Caudate nucleus (tissue), 63 donors: ENCODE measurements at places on chromosomes 5 and 9.

GRCh38 chr9:4065054-4065453 lies 234.8 kb downstream of the GLIS3 start:
- no peak for DNase-seq

DNA sequence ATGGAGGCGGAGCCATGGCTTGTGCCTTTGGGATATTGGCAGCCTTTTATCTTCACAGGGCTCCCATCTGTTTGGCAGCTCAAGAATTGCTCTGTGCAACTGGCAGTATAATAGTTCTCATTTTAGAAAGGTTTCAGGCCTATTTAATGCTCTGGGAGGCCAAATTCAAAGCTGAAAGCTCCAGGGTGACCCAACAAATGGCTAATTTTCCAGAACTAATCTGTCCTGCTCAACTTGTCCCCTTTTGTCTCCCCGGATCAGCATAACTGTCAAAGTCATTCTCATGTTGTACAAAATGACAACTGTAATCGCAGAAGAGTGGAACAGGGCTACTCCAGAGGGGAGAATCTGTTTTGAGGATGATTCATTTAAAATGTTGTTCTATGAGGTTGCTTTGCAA lies 52.6 kb upstream of the CXCL14 start:
- no peak for DNase-seq

DNA sequence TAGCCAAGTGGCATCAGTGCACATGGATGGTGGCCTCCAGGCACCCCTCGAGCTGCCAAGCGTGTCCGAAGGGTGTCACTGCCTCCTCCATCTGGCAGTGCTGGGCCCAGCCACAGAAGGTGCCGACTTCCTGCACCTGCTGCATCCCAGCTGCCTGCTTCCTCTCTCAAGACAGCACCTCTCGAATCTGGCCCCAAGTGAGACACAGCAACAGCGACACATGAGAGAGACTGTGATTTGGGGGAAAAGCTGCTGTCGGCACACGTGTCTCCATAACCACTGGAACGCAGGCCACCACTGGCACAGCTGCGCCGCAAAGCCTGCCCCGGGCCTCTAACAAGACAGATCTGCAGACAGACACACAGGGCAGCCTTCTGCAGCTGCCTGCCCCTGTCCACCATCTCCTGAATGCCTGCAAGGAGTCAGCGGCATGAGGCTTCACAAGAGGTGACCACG lies 8.8 kb downstream of the CLPTM1L start:
- no peak for DNase-seq

DNA sequence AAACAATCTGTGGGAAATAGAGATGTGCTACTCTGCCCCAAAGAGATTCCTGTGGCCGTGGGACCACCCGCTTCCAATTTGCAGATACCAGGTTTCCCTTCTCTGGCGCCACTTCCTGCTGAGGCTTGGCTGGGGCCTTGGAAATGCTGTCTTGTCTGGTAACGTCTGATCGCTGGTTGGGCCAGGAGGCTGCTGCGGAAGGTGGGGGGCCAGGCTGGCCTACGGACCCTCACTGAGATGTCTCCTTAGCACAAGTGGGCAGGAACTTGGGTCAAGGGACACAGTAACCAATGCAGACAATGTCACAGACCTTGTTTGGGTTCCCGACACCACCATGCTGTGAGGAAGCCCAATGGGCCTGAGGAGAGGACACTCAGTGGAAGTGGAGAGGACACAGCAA lies 31.7 kb upstream of the IRX4 start:
- no peak for DNase-seq

GRCh38 chr5:159481751-159482150 lies 151.5 kb upstream of the IL12B start:
- no peak for DNase-seq

- DNase-seq = no peak
These were observed 478.1 kb upstream of the WWC1 start for GRCh38 chr5:167813389-167813788.
